ENCODE measurements at places on chromosomes 12 and 14.

DNA sequence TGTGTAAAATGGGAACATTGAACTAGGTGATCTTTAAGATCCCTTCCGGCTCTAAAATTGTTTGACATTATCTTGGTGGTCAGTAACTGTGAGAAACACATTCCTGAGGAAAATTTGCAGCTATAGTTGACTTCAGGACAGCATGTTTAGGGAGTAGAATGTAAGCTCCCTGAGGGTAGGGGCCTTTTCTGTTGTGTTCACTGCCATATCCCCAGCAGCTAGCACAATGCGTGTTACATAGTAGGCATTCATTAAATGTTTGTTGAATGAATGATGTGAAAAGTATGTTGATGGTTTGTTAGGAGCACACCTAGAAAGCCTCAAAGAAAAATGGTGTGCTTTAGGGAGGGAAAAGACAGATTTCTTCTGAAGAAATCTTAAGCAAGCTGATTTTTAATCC, 38.5 kb upstream of the KCNMB4 start:
- DNase-seq = no peak

DNA sequence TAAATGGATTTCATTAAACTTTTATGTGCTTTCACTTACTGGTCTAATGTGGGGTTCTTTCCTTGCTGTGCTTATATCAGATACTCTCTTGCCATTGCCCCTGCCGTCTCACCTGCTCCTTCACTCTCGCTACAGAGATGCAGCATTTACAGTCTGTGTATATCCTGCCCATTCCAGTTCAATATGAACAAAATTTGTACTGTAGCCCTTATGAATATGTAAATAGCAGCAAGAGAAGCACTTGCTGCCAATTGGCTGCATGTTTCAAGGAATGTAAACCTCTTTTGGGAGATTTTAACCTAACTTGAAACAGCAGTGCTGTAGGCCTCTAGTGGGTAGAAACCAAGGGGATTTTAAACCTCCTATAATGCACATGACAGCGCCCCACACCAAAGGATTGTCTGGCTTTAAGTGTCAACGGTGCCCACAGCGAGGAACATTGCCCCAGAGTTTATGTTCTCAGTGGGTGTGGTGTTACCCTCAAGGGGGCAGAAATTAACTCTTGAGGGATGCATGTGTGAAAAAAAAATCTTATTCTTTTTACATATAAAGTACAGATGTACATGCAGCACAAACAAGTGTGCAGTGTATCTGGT, 19.1 kb downstream of the PCNX1 start:
- no peak for DNase-seq

- no peak for DNase-seq
These were observed 33.1 kb downstream of the MAP3K9 start for GRCh38 chr14:70776197-70776596.

DNA sequence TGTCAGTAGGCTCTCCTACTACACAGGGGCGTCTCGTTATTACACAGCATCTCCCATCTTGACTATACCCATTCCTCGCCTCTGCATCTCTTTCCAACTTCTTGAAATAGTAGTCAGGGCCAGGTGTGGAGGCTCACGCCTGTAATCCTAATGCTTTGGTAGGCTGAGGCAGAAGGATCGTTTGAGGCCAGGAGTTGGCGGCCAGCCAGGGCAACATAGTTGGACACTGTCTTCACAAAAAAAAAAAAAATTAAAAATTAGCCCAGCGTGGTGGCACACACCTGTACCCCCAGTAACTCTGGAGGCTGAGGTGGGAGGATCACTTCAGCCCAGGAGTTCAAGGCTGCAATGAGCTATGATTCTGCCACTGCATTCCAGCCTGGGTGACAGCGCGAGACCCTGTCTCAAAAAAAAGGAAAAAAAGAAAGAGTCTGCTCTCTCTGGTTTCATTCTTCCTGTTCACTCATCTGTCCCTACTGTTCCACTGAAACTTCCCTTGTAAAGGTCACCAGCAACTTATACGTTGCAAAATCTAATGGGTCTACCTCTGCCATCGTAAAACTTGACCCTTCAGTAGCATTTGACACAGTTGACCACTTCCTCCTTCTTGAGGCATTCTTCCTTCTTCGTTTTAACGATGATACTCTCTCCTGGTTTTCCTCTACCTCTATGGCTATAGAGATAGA, 41.0 kb upstream of the PTGR2 start:
- no peak for DNase-seq

GRCh38 chr12:70045036-70045435, 198.2 kb upstream of the CNOT2 start:
- DNase-seq = no peak

- no peak for DNase-seq
These were observed 380.9 kb upstream of the TMTC1 start for GRCh38 chr12:30164382-30165318.

DNA sequence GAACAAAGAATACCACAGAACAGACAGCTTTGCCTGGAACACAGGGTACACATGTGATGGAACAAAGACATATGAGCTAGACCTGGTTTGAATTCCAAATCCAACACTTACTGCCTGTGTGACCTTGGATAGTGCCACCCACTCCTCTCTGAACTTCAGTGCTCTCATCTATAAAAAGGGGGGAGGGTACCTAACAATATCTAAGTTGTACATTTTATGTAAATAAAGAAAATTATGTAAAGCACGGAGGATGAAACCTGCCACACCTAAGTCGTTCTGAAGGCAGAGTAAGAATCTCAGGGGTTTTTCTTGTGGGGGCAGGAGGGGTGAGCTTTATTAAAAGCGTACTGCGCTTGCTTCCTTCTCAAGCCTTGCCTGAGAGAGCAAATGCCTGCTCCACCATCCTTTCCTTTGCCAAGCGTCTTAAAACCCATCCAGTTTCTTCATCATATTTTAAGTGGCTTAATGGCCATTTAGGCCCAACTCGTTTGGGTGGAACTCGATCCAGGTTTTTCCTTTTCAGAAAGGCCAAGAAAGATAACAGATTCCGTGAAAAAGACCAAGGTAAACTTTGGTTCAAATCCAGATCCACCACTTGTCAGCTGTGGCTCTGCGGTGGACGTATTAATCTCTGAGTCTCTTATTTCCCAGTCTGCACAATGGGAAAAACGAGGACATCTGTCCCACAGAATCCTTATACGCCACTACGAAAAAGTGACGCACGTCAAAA, 946 bp downstream of the DDX24 start:
- DNase-seq = peak; percentile 15

- no peak for DNase-seq
These were observed 21.8 kb upstream of the EGLN3 start for GRCh38 chr14:33972583-33973081.

- DNase-seq = no peak
These were observed 26.3 kb downstream of the SYNE3 start for GRCh38 chr14:95490138-95490509.

DNA sequence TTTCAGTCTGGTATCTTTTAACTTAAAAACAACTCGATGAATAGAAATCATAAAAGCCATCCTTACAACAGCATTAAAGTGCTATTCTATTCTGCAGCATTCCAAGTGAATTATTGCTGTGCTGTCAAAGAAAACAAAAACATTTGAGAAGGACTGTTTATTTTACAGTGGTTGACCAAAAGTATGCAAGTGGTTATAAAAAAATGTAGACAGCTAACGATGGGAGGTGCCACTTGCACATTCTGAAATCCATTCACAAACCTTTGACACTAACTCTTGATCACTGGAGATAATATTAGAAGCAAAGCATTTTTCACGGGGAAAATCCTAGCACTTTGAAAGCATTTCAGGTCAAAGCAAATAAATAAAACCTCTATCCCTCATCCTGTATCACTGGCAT, 55.6 kb downstream of the HMGA2 start:
- DNase-seq = no peak

GRCh38 chr12:82857276-82857675, 170.6 kb downstream of the TMTC2 start:
- no peak for DNase-seq
